GM12891 (cell line): ENCODE measurements at places on chromosomes 5 and 9.

- DNase-seq: no peak
These were observed 108.1 kb upstream of the FBXL7 start for GRCh38 chr5:15391704-15392397.

DNA sequence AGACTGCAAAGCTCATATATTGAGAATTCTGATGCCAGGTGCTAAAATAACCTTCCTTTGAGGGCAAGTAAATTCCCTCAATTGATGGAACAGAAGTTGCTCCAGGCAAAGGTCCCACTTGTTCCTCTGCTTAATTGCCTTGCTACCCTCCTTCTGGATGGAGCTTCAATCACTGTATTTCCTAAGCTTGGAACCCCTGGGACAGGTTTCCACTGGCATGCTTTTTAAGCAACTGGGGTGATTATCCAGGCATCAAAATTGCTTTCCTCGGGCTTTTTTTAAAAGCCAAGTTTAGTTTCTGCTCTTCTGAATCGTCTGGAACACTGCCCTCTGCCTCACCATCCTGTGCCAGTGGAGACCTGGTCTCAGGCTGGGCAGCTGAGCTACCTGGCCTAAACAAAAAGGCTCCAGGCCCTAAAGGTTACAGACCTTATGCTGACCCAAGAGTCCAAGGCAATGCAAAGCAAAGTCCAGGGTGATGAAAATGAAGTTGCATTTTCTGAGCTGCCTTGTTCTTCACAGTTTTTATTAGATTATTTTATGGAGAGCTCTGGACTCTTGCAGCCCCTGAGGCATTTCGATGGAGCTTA lies 167.9 kb upstream of the CD180 start:
- DNase-seq: no peak

GRCh38 chr5:151068433-151069197 lies 12.2 kb downstream of the TNIP1 start:
- no peak for DNase-seq

- no peak for DNase-seq
These were observed 91.8 kb downstream of the UBE2R2 start for GRCh38 chr9:33908749-33909148.

DNA sequence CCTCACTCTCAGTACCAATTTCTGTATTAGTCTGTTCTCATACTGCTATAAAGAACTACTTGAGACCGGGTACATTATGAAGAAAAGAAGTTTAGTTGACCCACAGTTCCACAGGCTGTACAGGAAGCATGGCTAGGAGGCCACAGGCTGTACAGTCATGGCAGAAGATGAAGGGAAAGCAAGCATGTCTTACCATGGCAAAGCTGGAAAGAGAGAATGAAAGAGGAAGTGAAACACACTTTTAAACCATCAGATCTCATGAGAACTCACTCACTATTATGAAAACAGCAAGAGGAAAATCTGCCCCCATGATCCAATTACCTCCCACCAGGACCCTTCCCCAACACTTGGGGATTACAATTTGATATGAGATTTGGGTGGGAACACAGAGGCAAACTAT lies 698.8 kb downstream of the CDH9 start:
- no peak for DNase-seq

GRCh38 chr9:75116306-75116705 lies 28.0 kb downstream of the OSTF1 start:
- DNase-seq: no peak

GRCh38 chr5:140565780-140566095 lies 1.1 kb downstream of the SLC35A4 start:
- DNase-seq: no peak

DNA sequence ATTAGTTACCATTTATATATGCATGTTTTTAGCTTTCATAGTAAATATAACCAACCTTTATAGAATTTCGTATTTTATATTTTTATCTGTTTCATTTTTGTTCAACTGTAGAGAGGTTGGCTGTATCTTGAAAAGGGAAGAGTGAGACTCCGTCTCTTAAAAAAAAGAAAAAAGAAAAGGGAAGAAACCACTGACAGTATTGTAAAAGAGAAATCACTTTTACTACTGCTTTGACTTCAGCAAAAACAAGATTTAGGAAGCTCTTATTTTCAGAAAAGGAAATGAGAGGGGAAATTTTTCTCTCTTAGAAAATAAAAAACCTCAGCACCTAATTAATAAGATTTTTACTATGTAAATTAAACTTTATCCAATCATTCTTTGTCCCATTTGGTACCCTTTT lies 14.4 kb downstream of the POLK start:
- DNase-seq: no peak

GRCh38 chr5:52684051-52684450 lies 103.7 kb upstream of the ITGA1 start:
- DNase-seq: no peak

DNA sequence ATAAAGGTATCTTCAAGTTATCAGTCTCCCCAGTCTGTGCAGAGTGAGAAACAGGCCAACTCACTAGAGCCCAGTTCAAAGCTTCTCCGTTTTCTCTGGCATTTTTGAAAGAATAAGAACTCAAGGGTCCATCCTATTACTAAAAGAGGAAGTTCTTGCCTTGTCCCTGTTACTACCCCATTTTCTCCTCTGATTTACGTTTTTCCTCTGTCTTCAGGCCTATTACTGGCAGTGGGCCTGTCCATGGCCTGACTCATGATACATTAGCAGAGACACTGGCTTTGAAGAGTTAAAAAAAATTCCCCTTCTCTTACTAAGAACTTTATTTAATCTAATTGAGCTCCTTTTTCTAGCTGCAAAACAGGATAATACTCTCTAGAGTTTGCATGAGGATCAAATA lies 624.0 kb upstream of the KLF4 start:
- DNase-seq: no peak

DNA sequence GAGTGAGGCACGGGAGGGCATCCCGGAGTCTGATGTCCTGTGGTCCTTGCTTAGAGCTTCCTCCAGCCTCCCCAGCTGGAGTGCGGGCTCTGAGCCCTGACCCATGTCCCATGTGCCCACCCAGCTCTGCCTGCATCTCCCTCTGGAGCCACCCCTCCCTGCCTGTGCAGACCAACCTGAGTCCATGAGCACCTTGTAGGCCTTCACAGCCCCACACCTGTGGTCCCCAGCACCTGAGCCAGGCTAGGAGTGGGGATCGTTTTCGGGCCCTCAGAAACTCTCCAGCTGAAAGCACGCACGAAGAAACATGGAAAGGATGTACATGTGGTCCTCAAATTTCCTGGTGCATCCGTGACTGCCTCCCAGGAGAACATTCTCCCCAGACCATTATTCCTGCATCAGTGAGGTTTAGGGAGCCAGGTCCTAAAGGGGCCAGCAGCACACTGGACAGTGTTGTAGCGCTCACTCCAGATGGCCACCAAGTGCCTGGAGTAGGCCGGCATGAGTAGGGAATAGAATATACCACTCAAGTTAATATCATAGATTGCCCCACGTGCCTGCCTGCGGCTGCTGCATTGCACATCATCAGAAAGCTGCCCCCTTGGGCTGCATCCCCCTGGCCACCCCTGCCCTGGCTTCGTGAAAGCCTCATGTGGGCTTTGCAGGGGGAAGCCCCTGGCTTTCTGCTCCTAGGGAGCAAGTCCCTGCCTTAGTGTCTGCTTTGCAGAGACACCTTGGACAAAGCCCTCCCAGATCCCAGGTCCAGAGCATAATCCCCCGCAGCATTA lies 80.6 kb downstream of the WNK2 start:
- DNase-seq: peak; percentile 13

DNA sequence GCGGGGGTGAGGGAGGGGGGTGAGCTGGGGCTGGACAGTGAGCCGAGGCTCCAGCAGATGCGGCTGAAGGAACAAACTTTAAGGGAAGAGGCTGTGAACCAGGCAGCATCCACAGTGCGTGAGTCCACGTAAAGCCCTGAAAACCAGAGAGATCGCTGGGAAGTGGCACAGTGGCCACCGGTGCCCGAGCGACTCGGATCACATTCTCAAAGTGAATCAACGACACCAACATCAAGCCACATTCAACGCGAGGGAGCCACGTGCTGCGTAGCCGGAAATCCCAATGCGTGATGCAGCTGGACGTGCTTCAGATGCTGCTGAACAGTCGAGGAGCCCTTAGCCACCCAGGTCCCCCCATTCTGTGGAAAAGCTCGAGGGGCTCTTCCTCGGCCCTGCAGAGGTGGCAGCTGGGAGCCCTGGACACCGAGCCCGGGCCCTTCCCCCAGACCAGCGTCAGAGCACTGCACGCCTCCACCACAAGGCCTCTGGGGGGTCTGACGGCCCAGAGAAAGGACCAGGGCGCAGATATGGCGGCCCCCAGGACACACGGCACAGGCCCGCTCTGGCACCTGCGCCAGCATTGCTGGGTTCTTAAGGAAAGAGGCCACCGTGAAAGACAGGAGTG lies 53.7 kb upstream of the EXOC3 start:
- no peak for DNase-seq

DNA sequence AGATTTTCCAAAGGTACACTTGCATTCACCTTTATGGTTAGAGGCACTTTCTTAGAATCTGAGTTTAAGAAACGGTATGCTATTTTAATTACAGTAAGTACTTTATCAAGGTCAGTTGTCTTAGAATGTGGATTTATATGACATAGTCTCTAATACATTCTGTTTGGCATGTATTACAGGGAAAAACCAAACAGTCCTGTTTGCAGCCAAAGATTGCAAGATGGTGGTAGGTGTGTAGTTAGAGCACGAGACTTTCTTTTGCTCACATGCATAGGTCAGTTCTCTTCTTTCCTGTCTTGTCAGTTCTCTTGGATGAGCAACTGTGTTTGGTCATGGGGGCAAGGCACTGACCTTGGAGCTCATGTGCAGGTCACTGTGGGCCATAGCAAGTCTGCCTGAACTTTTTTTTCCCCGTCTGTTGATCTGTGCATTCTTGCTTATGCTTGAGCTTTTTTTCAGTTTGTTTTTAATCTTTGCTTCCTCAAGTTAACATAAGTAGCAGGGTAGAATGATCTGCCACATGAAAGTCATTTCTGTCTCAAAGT lies 20.6 kb downstream of the ZSWIM6 start:
- DNase-seq: no peak

DNA sequence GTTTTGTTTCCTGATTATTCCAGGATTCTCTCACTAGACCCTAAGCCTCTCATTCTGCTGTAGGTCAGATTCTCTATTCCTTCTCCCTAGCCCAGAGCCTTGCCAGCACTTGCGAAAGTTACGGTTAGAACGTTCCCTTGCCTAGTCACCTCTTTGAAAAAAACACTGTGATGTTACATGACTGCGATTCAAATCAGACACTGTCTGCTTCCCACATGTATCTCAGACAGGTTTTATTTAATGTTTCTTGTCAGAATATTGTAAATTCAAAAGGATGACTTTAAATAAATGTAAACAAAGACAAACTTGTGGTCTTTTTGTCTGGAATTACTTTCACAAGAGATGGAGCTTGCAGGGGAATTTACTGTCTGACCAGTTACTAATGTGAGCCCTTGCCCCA lies 116.5 kb upstream of the OTULINL start:
- no peak for DNase-seq

- no peak for DNase-seq
These were observed 115.9 kb downstream of the CDC42SE2 start for GRCh38 chr5:131379723-131380122.

GRCh38 chr5:60210810-60211209 lies 317.3 kb upstream of the PDE4D start:
- DNase-seq: no peak

DNA sequence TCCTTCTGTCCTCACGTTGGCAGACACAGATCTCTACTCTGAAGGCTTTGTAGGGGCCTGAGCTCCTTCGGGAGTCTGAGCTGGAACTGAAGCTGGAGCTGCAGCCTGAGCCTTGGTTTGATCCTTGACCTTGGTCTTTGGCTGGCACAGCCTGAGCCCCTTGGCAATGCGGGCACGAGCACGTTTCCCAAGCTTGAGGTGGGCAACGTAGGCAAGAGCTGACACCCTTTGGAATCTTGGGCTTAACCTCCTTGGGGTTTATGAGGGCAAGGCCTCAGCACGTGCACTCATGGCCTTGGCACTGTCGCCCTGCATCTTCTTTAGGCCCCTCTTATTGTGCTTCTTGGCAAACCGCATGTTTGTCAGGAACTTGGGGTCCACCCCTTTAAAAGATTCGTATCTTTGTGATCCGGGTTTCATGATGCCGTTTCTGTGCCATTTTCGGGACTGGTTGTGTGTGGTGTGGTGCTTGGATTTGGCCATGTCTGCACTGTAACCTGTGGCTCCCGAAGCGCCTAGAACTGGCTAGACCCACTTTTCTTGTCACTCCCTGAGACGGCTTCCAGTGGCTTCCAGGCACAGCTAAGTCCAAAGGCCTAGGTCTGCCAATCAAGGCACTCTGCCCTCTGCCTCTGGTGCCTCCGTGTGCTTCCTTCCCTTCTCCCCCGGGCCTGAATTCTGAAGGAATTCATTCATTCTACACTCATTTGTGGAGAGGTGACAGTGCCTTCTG lies 1.4 kb downstream of the SUSD1 start:
- no peak for DNase-seq

GRCh38 chr5:157836121-157836753 lies 22.7 kb downstream of the CLINT1 start:
- no peak for DNase-seq

DNA sequence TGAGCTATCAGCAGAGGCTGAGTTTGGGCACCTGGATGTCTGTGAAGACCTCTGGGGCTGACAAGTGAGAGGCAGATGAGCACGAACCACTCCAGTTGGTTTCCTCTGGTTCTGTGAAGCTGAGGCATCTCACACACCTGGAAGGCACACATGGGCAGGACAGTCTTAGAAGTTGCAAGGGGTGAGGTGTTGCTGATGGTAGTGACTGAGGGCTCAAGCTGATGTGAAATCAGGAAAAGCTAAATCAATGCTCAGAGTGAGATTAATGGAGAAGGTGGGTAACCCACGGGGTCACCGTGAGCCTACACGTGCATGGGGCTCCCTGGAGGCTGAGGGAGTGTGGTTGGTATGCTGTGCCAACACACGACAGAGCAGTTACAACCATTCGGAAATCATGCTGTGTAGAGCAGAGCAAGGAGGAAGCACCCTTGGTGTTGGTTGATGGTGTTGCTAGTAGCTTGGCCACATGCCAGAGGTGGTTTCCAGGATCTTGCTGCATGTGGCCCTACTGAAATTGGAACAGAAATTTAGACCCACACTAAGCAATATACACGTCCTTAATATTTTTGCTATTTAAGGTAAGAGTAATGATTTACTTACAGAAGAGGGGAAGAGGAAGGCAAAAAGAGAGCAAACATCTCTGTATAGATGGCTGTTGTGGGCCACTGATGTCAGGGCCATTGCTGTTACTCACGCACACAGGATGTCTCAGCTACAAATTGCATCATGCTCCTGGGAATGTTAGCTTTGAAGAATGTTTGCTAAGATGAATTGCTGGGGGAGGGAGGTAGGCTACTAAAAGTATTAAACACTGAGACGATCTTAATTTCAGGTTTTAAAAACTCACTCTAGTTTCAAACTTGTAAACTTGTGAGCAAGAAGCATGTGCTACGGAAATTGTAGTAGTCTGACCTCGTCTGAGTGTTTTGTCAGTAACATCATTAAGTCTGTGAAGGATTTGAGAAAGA lies 170.5 kb downstream of the ARHGEF28 start:
- no peak for DNase-seq

GRCh38 chr5:9553561-9553960 lies 7.7 kb upstream of the SEMA5A start:
- no peak for DNase-seq

- no peak for DNase-seq
These were observed 39.0 kb downstream of the ITK start for GRCh38 chr5:157219491-157220271.

GRCh38 chr5:89289604-89290003 lies 406.6 kb upstream of the MEF2C start:
- no peak for DNase-seq

- DNase-seq: no peak
These were observed 10.7 kb upstream of the GCNT4 start for GRCh38 chr5:75062925-75063531.

- no peak for DNase-seq
These were observed 49.5 kb downstream of the CWC27 start for GRCh38 chr5:64818245-64818644.
